ENCODE measurements at places on chromosomes 11 and 22.

GRCh38 chr11:1387521-1387920 is 2.2 kb upstream of the BRSK2 start:
- no peak for DNase-seq

- DNase-seq: no peak
Observed at GRCh38 chr22:38716826-38717225, 11.1 kb downstream of the GTPBP1 start.

GRCh38 chr11:73267122-73267846 is 4.9 kb upstream of the P2RY6 start:
- no peak for DNase-seq

DNA sequence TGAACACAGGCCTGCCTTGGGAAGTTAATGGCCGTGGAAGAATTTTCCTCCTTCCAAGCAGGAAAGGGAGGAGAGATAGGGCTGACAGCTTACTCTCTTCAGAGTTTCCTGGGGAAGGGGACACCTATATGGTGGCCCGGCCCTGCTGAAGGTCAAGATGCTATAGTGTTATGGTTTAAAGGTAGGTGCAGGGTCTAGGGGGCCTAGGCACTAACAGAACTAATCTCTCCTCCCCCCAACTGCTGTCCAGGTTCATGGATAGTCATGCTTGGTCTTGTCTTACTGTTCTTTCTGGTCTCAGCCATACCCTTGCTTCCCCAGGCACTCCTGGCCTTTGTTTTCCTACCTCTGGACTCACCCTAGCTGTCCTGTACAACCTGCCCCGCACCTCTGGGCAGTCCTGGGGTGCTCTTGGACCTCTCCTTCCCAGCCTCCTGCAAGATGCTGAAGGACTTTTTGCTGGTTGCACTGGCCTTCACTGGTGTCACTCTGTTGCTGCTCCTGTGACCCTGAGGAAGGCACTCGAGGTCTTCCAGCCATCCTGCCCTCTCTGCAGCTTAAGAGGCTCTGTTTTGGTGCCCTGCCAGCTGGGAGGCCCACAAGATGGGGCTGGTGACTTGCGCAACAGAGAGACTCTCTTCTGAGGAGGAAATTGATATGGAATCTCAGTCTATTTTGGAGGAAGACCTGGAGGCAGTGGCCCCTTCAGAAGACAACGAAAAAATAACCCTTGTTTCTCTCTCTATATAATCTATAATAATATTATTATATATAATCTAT is 17.9 kb downstream of the SEC14L3 start:
- no peak for DNase-seq

DNA sequence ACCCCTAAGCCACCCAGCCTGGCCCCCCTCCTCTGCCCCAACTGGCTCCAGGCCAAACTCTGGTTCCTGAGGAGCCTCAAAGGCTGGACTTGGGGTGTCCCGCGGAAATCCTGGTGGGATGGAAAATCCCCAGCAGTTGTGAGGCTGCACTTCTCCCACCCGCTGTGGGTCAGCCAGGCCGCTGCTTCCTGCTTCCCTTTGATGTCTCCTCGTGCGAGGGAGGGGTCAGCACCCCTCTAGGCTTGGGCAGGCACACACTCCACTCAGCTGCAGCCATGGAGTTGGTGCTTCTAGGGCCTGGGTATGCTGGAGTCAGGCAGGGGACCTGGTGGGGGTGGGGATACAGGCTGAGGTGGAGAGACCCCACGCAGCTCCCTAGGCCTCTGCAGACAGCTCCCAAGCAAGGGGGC is 12.0 kb downstream of the KCNQ1OT1 start:
- DNase-seq: peak; percentile 41

DNA sequence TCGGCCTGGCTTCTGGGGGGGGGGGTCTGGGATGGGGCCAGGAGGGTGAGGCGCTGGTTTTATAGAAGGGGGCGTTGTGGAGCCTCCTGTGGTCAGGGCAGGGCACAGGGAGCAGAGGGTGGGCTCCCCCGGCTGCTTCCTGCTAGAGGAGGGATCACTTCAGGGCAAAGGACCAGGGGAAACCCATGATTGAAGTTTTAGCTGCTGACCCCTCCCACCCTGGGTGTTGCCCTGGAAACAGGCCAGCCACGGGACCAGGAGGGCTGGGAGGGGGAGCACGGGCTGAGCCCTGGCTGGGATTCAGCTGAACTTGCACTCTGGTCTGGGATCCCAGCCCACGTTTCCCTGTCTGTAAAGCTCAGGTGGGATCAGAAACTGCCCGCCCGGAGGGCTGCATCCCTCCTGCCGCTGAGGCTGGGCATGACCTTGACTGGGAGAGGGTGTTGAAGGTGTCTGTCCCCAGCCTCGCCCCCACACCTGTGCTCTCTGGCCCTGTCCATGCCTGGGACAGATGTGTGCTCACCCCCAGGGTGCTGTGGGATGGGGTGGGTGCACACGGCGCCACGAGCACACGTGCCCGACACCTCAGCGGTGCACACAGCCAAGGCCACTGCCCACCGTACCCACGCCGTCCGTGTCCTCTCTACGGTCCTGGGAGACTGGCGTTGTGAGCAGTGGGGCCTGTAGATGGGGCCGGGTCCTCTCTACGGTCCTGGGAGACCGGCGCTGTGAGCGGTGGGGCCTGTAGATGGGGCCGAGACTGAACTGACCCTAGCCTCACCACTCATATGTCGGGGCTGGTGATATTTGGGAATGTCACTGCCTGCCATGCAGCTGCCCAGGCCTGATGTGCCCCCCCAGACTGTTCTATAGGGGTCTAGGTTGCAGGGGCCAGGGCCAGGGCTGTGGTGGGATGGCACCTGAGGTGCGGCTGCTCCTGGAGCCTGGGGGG is 2.3 kb downstream of the TSPAN4 start:
- DNase-seq: peak; percentile 89

GRCh38 chr11:65329944-65330403 is 3.7 kb upstream of the DPF2 start:
- peak; percentile 84 for DNase-seq

DNA sequence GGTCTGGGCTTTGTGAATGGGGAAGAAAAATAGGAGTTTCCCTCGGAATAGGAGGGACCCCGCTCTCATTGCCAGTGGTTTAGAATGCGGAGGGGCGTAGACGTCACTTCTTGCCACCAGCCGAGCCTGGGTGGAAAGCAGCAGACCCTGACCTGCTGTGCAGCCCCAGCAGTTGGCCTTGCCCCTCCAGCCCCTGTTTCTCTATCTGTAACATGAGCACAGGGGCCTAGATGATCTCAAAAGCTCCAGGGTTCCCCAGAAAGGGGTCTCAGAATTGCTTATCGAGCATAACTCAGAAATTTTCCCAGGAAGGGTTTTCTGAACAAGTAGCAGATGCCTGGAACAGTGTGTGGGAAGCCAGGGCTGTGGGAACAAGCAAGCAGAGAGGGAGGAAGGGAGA is 43.9 kb downstream of the C11orf91 start:
- DNase-seq: no peak

GRCh38 chr11:76214968-76215548 is 8.8 kb upstream of the WNT11 start:
- no peak for DNase-seq

DNA sequence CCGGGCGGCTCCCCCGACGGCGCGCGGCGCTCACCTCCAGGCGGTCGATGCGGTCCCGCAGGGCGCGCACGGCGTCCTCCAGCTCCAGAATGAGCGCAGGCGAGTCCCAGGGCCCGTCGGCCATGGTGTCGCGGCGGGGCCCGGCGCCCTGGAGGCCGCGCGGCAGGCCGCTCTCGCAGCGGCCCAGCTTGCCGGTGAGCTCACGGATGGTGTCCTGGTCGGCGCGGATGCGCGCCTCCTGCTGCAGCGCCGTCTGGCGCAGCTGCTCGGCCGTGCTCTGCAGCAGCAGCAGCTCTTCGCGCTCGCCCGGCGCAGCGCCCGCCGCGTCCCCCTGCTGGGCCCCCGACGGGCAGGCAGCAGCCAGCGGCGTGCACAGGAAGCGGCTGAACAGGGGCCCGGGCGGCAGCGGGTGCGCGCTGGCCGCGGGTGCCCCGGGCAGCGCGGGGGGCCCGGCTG is 599 bp downstream of the NPTXR start:
- no peak for DNase-seq

DNA sequence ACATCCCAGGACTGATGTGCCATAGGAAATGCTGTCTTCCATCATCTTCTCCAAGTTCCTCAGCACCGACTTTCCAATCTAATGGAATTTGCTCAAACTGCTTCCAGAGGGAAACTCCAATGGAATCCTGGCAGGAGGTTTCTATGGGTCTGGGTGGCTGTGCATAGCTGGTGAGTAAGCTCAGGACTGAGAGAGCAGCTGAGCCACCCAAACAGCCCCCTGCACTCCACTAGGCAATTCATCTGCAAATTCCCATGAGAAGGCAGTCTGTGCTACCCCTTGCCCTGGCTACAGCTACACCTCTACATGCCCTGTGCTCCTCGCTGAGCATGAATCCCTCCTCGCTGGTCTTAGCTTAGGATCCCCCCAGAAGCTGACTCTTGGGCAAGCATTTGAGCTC is 127.9 kb upstream of the CSNK2A3 start:
- no peak for DNase-seq

GRCh38 chr11:20450829-20451228 is 63.3 kb downstream of the PRMT3 start:
- no peak for DNase-seq

DNA sequence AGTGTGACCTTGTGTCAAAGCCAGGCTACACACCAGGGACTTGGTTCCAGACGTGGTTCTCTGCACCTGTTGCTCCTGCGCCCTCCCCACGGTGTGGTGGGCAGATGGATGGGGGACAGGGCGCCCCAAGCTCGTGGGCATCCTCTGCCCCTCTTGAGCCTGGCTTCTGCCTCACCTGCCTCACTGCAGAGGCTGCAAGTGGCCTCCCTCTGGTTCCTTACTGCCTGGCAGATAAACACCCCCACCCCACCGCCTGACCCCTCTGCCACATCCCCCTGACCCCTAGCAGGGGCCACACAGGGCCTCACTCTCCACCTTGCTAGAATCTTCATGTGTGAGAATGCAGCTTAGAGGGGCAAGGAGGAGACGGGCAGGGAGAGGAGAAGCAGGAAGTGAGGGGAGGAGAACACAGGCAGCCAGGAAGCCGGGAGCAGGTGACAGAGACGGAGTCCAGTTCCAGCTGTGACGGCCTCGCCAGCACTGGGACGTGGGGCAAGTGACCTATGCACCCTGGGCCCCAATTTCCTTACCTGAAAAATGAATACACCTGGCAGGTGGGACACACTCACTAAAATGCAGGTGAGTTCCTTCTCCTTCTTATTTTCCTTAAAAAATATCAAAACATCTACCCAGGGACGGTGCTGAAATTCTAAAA is 178.3 kb downstream of the EFCAB6 start:
- no peak for DNase-seq

- DNase-seq: no peak
Observed at GRCh38 chr11:85967457-85967856, 101.4 kb downstream of the PICALM start.

DNA sequence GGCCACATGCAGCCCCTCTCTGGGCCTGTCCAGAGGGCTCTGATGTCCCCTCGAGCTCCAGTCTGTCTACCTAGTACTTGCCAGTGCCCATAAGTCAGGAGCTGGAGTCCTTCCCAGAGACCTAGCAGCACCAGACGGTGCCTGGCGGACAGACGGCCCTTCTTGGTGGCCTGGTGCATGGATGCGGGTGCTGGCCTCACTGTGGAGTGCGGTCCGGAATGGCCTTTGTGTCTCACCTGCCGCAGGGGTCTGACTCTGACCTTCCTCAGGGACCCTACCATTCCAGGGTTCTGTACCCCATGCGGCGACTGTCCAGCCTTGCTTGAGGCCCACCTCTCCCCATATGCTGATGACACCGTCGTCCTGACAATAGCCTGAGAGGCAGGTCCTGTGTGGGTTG is 29.4 kb upstream of the SMIM38 start:
- no peak for DNase-seq
